Activated CD4-positive, alpha-beta T cell treated with anti-CD3 and anti-CD28 coated beads, Interleukin-2, amount 10 ng/mL, durations not matched to agents 7 days and 5 days (primary cell): ENCODE measurements at places on chromosomes 16 and 17.

GRCh38 chr17:600576-601243 is 113.9 kb downstream of the VPS53 start:
- no peak for DNase-seq

DNA sequence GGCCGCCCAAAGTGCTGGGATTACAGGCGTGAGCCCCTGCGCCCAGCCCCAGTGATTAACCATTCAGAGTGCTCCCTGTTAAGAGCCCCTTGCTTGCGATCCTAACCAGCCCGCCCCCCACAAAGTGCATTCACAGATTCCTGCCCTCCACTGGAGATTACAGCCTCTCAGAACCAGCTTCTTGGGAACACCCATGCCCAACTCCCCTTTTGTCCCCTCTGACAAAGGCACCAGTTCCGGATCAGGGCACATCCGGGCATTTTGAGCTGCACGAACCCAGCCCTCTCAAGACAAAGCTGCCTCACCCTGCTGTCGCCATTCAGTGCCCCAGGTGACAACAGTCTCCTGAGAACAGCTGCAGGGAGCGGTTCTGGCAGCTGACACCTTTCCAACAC is 848 bp upstream of the KRT19 start:
- DNase-seq = no peak

DNA sequence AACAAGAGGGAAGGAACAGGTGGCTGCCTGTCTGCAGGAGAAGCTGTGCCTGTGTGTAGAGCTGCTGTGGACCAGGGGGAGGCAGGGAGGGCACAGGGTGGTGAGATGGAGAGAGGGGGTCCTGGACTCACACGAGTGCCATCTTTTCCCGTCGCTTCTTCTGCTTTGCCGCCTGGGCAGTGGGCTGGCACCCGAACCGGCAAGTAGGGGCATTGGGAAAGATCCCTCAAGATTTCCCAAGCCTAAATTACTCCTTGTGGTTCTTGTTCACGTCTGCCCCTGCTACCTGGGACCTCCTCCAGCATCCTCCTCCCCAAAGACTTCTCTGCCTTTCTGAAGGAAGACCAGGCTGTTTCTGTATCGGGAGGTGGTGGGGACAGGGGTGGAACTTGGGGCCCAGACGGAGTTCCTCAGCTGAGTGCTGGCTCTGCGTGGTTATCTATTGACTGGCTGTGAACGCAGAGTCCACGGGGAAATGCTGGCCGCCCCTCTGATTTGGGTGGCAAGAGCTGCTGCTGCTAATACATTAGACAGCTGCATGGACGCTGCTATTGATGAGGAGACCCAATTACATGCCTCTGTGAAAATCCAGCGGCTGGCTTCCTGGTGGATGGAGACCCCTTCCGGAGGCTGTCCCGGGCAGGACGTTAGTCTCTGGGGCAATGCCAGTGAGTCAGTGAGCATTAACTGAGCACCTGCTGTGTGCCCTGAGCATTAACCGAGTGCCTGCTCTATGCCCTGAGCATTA is 114.5 kb downstream of the OR1D5 start:
- no peak for DNase-seq

DNA sequence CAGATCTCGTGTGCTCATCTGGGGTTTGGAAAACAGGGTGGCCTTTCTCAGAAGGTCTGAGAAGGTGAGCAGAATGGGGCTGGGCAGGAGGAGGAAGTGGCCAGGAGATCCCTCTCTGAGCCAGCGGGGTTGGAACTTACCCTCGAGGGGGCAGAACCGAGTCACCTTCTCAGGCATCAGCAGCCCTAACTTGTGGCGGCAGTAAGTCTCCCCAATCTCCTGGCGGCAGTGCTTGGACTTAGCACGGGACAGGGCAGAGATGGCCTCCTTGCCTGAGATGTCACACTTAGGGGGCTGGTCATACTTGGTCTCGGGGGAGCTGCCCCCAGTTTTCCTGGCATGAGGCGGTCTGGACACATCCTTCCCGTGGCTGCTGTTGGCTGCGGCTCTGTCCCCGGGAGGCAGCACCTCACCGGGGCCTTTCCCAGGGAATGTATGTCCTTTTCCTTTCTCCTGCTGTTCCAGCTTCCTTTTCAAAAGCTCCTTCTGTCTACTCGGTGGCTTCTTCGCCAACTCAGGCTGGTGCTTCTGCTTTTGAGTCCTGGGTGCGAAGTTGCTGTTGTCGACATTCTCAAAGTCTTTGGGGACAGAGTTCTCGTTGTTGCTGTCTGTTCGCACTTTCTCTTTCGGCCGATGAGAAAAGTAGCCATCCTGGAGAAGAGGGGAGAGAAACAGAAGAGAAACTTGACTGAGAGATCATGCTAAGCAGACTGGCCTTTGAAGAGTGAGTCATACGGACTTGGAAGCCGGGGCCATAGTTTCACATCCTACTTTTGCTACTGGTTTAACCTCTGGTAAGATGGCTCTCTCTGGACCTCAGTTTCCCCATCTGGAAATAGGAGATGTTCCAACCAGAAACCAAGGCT is 211.7 kb downstream of the XYLT1 start:
- no peak for DNase-seq

DNA sequence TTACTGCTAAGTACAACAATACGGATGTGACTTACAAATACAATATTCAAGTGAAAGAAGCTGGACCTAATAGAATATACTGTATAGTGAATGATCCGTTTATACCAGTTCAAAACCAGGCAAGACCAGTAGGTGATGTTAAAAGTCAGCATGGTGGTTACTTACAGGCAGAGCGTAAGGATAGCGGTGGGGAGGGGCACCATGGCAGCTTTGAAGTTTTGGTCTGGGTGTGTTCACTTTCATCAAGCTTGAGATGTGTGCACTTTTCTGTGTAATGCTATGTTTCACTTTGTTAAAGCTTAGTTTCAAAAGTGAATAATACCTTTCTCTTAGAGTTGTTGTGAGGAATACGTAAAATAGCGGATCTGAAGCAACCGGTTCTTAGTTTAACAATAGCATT is 16.5 kb upstream of the SLC35G3 start:
- peak; percentile 63 for DNase-seq

DNA sequence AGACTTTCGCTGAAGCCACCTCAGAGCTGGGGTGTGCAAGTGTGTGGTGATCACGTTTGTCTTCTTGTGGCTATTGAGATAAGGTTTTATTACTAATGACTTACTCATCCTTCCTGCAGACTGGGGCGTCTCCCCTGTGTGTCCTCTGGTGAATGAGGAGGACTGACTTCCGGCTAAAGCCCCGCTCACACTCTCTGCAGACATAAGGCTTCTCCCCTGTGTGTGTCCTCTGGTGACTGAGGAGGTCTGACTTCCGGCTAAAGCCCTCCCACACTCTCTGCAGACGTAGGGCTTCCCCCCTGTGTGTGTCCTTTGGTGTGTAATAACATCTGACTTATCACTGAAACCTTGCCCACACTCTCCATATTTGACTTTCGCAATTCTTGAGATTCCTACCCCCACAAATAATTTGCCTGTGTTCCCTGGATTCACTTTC is 19.4 kb downstream of the PRDM7 start:
- no peak for DNase-seq
